Fibroblast of villous mesenchyme (primary cell): ENCODE measurements at places on chromosomes 2 and 18. TPM values are rescaled to one million over a fixed set of nuclear protein-coding genes. Genes with fewer than 3 reads are reported as not detected.

GRCh38 chr2:231923010-231923344 is 3.2 kb downstream of the NPPC start:
- DNase-seq = no peak

PLGLB1 gene
- total RNA-seq = 0.32 and 3.0 TPM in 2 replicates

DNA sequence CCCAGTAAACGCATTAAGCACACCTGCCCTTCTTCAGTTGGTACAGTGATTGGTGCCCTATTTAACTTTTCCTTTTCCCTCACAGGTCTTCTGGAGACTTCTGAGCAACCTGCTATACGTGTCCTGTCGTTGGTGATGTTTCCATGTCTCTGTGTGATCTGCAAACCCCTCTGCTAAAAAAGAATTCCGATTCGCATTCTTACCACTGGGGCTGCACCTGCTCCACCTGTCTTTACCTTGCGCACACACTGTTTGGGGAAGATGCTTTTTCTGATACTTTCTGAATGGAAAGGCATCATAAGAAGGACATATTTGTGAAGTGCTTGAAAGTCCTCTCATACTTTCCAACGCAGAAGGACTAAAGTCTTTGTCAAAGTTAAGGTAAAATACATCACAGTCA is 323.9 kb upstream of the SOX11 start:
- DNase-seq = no peak

- DNase-seq = no peak
Observed at GRCh38 chr2:65724336-65724735, 291.9 kb upstream of the SPRED2 start.

- DNase-seq = peak; percentile 1
Observed at GRCh38 chr2:116859708-116860107, 954.8 kb upstream of the DDX18 start.

DNA sequence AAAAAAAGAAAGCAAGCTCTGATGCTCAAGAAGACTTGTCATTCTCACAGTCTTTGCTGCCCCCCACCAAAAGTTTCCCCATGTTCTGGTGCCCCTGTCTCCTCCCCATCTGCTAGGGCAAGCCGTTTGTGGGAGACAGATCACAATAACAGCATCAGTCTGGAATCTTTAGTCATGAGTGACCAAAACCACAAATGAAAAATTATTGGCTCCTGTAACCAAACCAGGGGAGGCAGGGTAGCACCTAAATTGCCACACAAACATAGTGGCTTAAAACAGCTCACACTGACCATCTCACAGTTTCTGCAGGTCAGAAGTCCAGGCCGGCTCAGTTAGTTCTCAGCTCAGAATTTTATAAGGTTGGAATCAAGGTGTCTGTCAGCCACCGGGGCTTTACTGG is 9.1 kb upstream of the B3GNT7 start:
- peak; percentile 56 for DNase-seq

DNA sequence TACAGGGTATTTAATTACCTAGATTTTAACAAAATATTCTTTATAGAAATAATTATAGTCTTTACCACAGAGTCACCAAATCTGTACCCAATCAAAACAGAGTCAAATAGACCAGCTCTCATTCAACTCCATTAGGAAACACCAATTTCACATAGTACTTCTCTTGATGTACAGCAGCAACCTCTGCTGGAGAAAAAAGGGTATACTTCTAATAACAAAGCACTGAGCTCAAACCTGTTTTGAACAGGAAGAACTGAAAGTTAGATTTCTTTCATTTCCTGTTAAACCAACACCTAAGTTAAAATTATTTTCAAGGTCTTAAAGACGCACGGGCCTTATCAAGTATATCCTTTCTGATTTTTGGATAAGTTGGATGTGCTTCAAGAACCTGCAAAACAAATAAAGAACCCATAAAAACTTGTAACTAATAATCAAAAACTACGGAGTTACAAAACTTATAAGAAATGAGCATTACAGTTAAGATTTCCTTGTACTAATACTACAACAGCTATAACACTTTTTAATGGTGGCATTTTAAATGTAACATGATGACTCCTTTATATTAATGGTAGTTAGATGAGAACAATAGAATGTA is 79.0 kb downstream of the TTC21B start:
- DNase-seq = peak; percentile 71

- no peak for DNase-seq
Observed at GRCh38 chr18:56333839-56334238, 304.6 kb downstream of the TXNL1 start.
